ENCODE measurements at places on chromosomes 6 and 20. TPM values are rescaled to one million over a fixed set of nuclear protein-coding genes. Genes with fewer than 3 reads are reported as not detected.

GRCh38 chr20:25541676-25542075, 43.7 kb downstream of the NINL start:
- no peak overlapping the region for H3K4me3 ChIP-seq
- DNase-seq = no peak
- H3K4me1 ChIP-seq = peaks cover 9% of the 10 kb centered on the region
- H3K27me3 ChIP-seq = no peaks in the 10 kb centered on the region
- H3K27ac ChIP-seq = no peak overlapping the region

- H3K4me1 ChIP-seq = no peaks in the 10 kb centered on the region
- H3K4me3 ChIP-seq = no peak overlapping the region
- H3K36me3 ChIP-seq = no peaks in the 10 kb centered on the region
- DNase-seq = no peak
- no peaks in the 10 kb centered on the region for H3K27me3 ChIP-seq
Measured at GRCh38 chr6:161023316-161023715, 31.7 kb downstream of the MAP3K4 start.

- no peaks in the 10 kb centered on the region for H3K27me3 ChIP-seq
- no peak for DNase-seq
- H3K27ac ChIP-seq = no peak overlapping the region
- H3K4me3 ChIP-seq = no peak overlapping the region
- no peaks in the 10 kb centered on the region for H3K36me3 ChIP-seq
Measured at GRCh38 chr6:23477586-23477985, 648.4 kb upstream of the NRSN1 start.

- H3K27ac ChIP-seq = no peak overlapping the region
- H3K27me3 ChIP-seq = no peaks in the 10 kb centered on the region
- no peak for DNase-seq
- H3K4me3 ChIP-seq = no peak overlapping the region
- no peaks in the 10 kb centered on the region for H3K4me1 ChIP-seq
Measured at GRCh38 chr6:22642254-22642653, 72.9 kb downstream of the HDGFL1 start.

- H3K4me3 ChIP-seq = no peak overlapping the region
- no peaks in the 10 kb centered on the region for H3K27me3 ChIP-seq
- no peaks in the 10 kb centered on the region for H3K36me3 ChIP-seq
- no peaks in the 10 kb centered on the region for H3K4me1 ChIP-seq
- no peak overlapping the region for H3K27ac ChIP-seq
Measured at GRCh38 chr6:15044948-15045347, 200.9 kb upstream of the JARID2 start.

GRCh38 chr6:19669206-19669605, 168.0 kb upstream of the ID4 start:
- no peaks in the 10 kb centered on the region for H3K4me1 ChIP-seq
- no peaks in the 10 kb centered on the region for H3K27me3 ChIP-seq
- H3K36me3 ChIP-seq = no peaks in the 10 kb centered on the region
- H3K27ac ChIP-seq = no peak overlapping the region
- H3K4me3 ChIP-seq = no peak overlapping the region
- no peak for DNase-seq

DNA sequence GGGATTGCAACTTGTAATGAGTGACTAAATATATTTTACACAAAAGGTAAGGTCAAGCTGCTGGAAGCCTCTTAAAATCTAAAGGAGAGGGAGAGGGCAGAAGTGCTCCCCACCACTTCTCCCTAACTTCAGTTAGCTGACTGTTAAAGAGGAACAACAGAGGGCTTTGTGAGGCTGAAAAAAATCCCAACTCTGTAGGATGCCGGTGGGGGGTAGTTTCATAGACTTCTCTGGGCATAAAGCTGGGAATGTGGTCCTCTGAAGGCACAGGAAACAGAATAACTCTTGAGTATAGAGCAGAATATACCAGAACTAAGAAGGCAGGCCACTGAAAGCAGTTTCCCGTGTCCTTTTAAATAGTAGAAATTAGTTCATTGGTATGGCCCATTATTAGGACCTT, 71.6 kb downstream of the KIF6 start:
- H3K4me3 ChIP-seq = no peak overlapping the region
- no peak overlapping the region for H3K27ac ChIP-seq
- no peaks in the 10 kb centered on the region for H3K27me3 ChIP-seq
- DNase-seq = no peak

- H3K4me3 ChIP-seq = no peak overlapping the region
- H3K27ac ChIP-seq = no peak overlapping the region
- no peaks in the 10 kb centered on the region for H3K27me3 ChIP-seq
- DNase-seq = no peak
- no peaks in the 10 kb centered on the region for H3K36me3 ChIP-seq
- no peaks in the 10 kb centered on the region for H3K4me1 ChIP-seq
Measured at GRCh38 chr6:42118162-42119001, 24.0 kb downstream of the C6orf132 start.

DNA sequence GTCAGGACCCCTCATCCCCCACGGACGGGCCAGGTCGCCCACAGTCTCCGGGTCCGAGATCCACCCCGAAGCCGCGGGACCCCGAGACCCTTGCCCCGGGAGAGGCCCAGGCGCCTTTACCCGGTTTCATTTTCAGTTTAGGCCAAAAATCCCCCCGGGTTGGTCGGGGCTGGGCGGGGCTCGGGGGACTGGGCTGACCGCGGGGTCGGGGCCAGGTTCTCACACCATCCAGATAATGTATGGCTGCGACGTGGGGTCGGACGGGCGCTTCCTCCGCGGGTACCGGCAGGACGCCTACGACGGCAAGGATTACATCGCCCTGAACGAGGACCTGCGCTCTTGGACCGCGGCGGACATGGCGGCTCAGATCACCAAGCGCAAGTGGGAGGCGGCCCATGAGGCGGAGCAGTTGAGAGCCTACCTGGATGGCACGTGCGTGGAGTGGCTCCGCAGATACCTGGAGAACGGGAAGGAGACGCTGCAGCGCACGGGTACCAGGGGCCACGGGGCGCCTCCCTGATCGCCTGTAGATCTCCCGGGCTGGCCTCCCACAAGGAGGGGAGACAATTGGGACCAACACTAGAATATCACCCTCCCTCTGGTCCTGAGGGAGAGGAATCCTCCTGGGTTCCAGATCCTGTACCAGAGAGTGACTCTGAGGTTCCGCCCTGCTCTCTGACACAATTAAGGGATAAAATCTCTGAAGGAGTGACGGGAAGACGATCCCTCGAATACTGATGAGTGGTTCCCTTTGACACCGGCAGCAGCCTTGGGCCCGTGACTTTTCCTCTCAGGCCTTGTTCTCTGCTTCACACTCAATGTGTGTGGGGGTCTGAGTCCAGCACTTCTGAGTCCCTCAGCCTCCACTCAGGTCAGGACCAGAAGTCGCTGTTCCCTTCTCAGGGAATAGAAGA, 978 bp downstream of the HLA-A start:
- peak overlapping the region; percentile 66 for H3K27ac ChIP-seq
- peaks cover 13% of the 10 kb centered on the region for H3K36me3 ChIP-seq
- DNase-seq = no peak
- H3K4me1 ChIP-seq = peaks cover 5% of the 10 kb centered on the region

GRCh38 chr6:135243871-135244796, 63.0 kb downstream of the MYB start:
- no peaks in the 10 kb centered on the region for H3K27me3 ChIP-seq
- H3K4me1 ChIP-seq = no peaks in the 10 kb centered on the region
- H3K36me3 ChIP-seq = no peaks in the 10 kb centered on the region
- H3K27ac ChIP-seq = no peak overlapping the region
- H3K4me3 ChIP-seq = no peak overlapping the region

DNA sequence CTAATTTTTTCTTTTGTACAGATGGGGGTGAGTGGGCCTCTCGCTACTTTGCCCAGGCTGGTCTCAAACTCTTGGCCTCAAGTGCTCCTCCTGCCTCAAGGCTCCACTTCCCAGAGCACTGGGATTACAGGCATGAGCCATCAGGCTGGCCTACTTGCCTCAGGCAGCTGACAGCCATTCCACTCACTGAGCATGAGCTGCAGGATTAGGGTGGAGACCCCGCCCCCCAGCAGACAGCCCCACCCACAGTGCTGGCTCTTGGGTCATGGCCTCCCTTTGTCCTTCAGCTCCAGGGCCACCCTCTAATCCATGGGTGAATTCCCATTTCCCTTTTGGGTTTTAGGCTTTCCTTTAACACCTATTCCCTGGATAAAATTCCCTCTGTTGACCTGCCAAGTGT, 82.1 kb downstream of the BFSP1 start:
- no peaks in the 10 kb centered on the region for H3K27me3 ChIP-seq
- H3K36me3 ChIP-seq = no peaks in the 10 kb centered on the region

DNA sequence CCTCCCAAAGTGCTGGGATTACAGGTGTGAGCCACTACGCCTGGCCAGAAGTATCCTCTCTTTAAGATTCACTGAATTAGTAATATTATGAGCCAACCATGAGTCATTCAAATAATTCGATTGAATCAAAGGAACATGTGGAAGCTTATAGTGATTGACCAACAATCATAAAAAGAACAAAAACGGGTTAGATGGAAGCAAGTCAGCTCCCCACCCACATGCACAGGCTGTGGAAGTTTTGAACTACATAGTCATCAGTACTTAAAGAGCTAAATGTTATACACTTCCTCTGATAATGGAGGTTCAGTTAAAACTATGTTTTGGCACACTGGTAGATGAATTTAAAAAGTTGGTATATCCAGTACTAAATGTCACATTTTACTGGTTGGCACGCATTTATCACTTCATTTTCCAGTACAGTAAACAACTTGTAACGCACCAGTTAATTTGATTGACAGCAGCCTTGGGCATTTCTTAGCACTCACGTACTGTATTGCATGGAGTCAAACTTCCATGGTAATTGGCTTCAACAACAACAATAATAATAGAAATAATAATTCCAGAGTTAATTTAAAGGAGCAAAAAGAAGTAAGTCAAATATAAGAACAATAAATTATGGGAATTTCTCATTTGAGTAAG, 1107.3 kb upstream of the MAP3K7 start:
- H3K27me3 ChIP-seq = no peaks in the 10 kb centered on the region
- no peak for DNase-seq
- no peaks in the 10 kb centered on the region for H3K36me3 ChIP-seq
- H3K4me3 ChIP-seq = no peak overlapping the region

- no peak overlapping the region for H3K27ac ChIP-seq
- no peaks in the 10 kb centered on the region for H3K27me3 ChIP-seq
- no peaks in the 10 kb centered on the region for H3K4me1 ChIP-seq
Measured at GRCh38 chr6:9875605-9876353, 539.1 kb downstream of the TFAP2A start.

DNA sequence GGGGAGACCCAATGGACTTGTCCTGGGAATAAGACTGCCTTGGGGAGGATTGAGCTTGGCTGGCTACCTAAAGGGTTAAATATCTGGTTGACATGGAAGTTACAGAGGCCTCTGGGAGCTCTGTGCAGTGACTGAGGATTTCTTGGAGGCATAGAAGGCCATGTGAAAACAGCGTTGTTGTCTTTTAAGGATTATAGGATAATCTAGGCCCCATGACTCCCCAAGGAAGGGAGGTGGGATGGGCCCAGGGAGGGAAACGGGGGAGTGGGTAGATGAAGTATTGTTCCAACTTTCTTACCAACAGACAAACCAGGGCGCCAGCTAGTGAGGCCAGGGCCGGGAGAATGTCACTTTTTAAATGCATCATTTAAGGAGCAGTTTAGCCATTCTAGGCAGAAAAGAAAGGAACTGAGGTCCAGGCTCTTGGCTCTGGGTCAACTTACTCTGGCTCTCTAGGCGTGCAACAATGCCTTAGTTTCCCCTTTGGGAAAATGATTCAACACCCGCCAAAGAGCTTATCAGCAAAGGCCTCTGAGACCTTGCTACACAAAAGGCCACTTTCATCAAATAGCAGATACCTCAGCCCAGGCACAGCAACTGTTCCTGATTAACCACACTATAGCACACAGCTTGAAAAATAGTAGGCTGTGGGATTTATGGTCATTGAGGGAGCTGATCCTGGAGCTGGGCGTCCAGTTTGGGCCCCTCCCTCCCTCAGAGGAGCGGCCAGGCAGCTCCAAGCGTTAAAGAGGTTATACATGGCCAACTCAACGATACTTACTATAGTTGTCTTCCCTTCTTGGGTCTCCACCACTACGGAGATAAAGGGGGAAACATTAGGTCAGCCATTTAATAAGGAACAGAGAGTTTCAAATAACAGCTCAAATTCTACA, 7.0 kb downstream of the MRPS18A start:
- H3K36me3 ChIP-seq = peaks cover 65% of the 10 kb centered on the region
- no peaks in the 10 kb centered on the region for H3K27me3 ChIP-seq
- H3K27ac ChIP-seq = no peak overlapping the region

MUC21 gene
- under 0.01 TPM for total RNA-seq

FOXF2 gene
- total RNA-seq = not detected

FOXA2 gene
- total RNA-seq = not detected

NRSN1 gene
- 0.05 TPM for total RNA-seq

NUS1 gene
- total RNA-seq = 10.0 TPM

EDN1 gene
- 1.0 TPM for total RNA-seq

CGA gene
- total RNA-seq = 1.5 TPM

RIPOR3 gene
- 12.2 TPM for total RNA-seq

RBPJL gene
- total RNA-seq = not detected

CFAP61 gene
- total RNA-seq = 0.24 TPM

DNAH8 gene
- total RNA-seq = 0.05 TPM
